ENCODE measurements at places on chromosomes 7 and 10.

DNA sequence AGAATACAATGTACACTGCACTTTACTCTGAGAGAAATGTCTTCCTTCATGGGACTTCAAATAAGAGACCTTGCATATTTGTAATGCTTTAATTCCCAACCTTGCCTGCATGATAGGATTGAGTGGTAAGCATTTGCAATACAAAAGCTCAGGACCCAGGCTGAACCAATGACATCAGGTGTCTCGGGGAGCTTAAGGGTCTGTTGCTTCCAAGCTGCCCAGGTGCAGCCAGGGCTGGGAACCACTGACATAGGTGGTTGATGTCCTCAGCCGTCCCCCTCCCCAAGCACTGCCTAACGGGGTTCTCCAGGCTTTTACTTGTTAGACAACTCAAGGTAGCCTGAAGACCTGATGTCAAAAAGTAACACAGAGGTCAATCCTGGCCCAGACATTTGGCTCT lies 29.1 kb downstream of the FIGNL1 start:
- no peak for DNase-seq

GRCh38 chr7:68958571-68958970 lies 639.7 kb upstream of the AUTS2 start:
- no peak for DNase-seq

DNA sequence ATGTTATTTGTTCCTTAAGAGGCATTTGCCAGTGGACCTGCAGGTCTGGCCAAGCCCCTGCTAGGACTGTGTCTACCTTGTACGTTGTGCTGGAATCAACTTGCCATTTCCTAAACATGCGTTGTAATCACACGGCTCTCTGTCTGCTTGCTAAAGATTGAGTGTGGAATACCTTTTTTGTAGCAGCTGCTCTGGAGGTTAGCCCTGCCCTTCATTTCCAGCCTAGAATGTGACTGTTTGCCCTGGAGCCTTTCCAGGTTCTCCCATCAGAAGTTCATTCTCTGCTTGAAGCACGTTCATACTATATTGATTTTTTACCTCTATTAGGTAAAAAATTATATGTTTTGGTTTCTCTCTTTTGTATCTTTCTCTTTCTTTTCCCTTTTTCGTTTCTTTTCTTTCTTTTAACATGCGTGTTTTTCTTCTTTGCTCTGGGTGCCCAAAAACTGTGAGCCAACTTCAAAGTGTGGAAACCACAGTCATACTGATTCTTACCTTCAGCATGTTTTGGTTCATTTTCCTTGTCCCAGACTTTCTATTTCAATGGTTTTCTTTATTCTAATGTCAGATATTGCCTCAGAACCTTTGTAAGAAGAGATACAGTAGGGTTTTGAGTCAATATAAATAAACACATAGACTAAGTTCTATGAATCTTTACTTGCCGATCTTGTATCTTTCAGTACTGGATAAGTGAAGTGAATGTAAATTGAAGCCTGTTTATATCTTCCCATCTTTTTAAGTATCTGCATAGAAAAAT lies 111.9 kb upstream of the RPA3 start:
- DNase-seq: no peak

- no peak for DNase-seq
Measured at GRCh38 chr10:44259090-44259874, 125.6 kb downstream of the CXCL12 start.

GRCh38 chr7:40199076-40199802 lies 64.4 kb downstream of the SUGCT start:
- DNase-seq: no peak

GRCh38 chr10:126749015-126749655 lies 78.6 kb upstream of the C10orf90 start:
- peak; percentile 58 for DNase-seq

All from activated naive CD4-positive, alpha-beta T cell treated with anti-CD3 and anti-CD28 coated beads, Interleukin-2, amount 10 ng/mL, durations not matched to agents 7 days and 5 days (primary cell).